ENCODE measurements at places on chromosomes 2 and 18.

DNA sequence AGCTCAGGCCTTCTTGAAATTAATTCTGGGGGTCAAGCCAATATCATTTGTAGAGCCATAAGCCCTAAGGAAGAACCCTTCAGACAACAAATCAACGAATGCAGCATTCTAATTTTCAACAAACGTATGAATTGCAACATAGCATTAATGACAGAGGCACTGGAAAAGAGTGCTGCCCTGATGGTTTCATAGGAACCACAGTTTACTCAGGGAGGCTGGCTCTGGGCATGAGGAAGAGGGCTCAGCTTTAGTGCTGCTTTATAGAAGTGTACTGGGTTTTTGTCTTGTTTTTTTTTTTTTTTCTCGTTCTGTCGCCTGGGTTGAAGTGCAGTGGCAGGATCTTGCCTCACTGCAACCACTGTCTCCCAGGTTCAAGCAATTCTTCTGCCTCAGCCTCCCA is 36.1 kb upstream of the CAB39 start:
- DNase-seq, result no peak

GRCh38 chr2:7725850-7726242 is 808.6 kb downstream of the RNF144A start:
- DNase-seq, result no peak

DNA sequence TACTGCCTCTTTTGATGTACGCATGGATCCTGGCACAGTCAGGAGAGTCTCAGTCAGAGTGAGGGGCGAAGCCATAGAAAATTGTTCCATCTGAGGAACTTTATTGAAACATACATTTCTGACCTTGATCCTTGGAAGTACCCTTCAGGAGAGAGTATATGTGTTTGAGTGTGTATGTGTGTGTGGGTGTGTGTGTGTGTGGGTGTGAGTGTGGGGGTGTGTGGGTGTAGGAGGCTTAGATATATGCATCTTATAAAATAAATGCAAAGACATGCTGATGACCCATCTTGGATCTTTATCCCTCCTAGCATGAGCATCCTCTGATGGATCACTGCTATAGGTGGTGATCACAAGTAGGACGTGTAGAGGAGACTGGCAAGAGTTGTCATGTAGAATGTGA is 93.5 kb downstream of the SETBP1 start:
- no peak for DNase-seq

- no peak for DNase-seq
Observed at GRCh38 chr18:74529811-74530583, 4.3 kb upstream of the CNDP1 start.

DNA sequence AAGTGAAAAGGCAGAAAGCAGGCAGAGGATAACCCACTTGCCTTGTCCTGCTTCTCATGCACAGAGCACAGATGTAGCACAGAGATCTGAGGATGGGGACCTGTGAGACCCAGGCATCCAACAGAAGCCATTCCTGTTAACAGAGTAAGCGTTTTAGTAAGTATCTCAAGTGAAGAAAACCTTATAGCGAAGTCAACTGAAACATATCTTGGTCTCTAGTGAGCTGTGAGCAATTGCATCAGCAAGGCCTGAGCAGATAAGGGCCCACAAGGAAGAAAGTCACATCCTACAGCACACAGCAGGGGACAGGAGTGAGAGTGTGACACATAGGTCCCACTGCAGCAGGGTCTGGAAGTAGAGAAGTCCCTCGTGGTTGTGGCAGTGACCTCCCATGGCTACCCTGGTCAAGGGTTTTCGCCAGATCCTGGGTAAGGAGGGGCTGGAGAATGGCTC is 248.7 kb upstream of the TNP1 start:
- DNase-seq, result no peak

DNA sequence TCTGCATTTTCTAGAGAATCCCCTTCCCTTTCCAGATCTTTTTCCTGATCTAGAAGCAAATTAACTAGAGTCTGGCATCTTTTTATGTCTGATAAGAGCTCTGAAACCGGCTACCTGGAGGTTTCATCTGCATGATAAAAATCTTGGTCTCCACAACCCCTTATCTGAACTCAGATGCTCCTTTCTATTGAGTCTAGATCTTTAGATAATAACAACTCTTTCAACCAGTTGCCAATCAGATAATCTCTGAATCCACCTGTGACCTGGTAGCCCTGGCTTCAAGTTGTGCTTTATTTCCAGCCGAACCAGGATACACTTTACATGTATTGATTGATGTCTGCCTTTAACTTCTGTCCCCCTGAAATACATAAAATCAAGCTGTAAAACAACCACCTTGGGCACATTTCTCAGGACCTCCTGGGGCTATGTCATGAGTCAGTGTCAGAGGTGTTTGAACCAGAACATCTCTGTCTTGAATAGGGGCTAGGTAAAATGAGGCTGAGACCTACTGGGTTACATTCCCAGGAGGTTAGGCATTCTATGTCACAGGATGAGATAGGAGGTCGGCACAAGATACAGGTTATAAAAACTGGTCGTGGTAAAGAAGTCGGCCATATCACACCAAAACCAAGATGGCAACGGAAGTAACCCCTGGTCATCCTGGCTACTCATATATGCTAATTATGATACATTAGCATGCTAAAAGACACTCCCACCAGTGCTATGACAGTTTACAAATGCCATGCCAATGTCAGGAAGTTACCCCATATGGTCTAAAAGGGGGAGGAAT is 20.8 kb downstream of the RALBP1 start:
- no peak for DNase-seq

- DNase-seq, result no peak
Observed at GRCh38 chr2:114688241-114688640, 245.8 kb downstream of the DPP10 start.

DNA sequence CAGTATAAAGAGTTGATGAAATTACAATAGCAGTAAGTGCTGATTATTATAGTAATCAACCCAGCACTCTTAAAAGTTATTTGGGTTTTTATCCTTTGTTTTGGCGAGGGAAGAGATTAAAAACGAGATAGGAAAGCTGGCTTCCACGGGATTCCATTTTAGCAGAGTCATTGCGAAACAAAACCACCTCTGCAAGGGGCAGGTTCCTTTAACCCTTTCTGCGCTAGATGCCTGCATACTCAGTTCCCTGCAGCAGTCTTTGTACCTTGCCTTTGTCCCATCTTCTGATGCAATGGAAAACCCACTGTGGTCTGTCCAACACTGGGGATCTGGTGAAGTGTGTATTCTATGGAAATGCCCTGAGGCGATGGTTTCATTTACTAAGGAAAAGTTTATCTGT is 2.7 kb downstream of the YPEL5 start:
- DNase-seq, result no peak

GRCh38 chr2:109613081-109613921 is 465 bp downstream of the SEPTIN10 start:
- no peak for DNase-seq

GRCh38 chr2:37555457-37555856 is 116.0 kb downstream of the CDC42EP3 start:
- DNase-seq, result no peak

Data from activated naive CD4-positive, alpha-beta T cell (primary cell).